Left renal pelvis (tissue), 4 donors: ENCODE measurements at places on chromosomes 4 and X. TPM values are rescaled to one million over a fixed set of nuclear protein-coding genes. Genes with fewer than 3 reads are reported as not detected.

GRCh38 chr4:166045457-166045856 lies 172.4 kb downstream of the TLL1 start:
- DNase-seq: no peak

DNA sequence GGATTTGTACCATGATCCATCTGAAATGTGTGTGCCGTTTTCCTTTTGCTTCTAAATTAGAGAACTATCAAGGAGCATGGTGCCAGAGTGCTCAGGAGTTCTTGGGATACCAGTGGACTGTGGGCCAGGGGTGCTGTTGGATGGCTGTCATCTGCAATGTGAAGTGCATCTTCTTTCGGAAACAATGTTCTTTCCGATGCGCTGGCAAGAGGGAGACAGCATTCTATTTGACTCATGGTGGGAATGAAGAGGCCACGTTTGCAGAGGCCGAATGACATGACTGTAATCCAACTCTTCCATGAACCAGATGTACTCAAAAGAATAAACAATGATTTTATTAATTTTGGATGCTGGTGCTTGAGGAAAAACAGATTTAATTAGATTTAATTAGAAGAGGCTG lies 45.5 kb downstream of the SORCS2 start:
- DNase-seq: no peak

- no peak for DNase-seq
Measured at GRCh38 chr4:123939621-123940020, 543.0 kb downstream of the SPRY1 start.

GRCh38 chr4:37648084-37648817 lies 37.9 kb downstream of the RELL1 start:
- peak; percentile 32 for DNase-seq

- no peak for DNase-seq
Measured at GRCh38 chrX:26778320-26778888, 562.4 kb downstream of the MAGEB5 start.

GSX2 gene
- polyA plus RNA-seq: not detected
